SHP77 (cell line): ENCODE measurements at places on chromosomes 2 and 18.

DNA sequence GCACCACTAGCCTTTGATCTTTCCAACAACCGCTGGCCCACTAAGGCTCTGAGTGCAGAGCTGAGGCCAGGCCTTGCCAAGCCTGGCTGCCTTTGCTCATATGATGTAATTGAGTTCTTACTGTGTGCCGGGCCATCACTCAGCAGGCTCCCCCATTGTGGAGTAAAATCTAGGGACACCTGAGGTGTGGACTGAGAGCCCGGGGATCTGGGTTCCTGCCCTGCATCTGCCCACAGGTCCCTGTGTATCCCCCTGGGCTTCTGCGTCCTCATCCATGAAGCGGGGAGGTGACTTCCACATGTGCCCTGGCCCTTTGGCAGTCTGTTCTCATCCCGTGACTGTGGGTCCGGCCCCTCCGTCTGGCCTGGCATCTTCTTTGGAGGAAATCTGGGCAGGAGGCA lies 33.8 kb downstream of the GREB1 start:
- DNase-seq = no peak

GRCh38 chr2:151181524-151181923 lies 80.1 kb downstream of the RBM43 start:
- no peak for DNase-seq

DNA sequence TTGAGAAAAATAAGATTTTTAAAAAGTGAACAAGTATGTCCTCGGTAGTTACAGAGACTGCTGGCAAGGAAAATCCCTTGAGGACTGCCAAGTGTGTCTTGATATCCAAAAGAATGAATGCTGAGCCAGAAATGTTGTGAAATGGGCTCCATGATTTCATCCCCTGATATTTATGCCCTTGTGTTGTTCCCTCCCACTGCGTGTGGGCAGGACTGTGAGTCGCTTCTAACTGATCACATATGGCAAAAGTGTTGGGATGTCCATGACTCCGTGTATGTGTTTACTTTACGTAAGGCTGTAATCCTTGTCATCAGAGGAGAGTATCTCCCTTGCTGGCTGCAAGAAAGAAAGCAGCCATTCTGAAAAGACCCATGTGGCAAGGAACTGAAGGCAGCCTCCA lies 285.1 kb downstream of the SS18 start:
- DNase-seq = no peak

GRCh38 chr2:130820279-130820861 lies 16.3 kb upstream of the ARHGEF4 start:
- no peak for DNase-seq

GRCh38 chr2:165401285-165401852 lies 68.1 kb upstream of the CSRNP3 start:
- DNase-seq = peak; percentile 47
